ENCODE measurements at places on chromosomes 7 and 10.

GRCh38 chr7:78472519-78472918 lies 673.9 kb downstream of the PHTF2 start:
- no peak for DNase-seq

- no peak for DNase-seq
Observed at GRCh38 chr10:101969412-101969922, 86.5 kb downstream of the ARMH3 start.

DNA sequence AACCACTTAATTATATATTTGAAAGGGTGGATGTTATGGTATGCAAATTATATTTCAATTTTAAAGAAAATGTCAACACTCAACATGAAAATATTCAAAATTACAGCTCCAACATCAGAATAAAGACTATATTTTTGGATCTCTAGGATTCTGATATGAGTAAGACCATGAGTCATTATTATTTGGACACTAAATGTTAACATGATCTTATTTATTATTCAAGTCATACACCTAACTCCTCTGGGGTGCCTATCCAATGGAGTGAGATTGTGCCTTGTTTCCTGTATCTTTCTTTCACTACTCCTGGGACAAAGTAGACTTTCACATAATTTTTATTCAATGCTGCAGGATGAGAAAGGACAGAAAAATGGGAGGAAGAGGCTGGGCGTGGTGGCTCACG lies 135.2 kb upstream of the PRSS1 start:
- no peak for DNase-seq

DNA sequence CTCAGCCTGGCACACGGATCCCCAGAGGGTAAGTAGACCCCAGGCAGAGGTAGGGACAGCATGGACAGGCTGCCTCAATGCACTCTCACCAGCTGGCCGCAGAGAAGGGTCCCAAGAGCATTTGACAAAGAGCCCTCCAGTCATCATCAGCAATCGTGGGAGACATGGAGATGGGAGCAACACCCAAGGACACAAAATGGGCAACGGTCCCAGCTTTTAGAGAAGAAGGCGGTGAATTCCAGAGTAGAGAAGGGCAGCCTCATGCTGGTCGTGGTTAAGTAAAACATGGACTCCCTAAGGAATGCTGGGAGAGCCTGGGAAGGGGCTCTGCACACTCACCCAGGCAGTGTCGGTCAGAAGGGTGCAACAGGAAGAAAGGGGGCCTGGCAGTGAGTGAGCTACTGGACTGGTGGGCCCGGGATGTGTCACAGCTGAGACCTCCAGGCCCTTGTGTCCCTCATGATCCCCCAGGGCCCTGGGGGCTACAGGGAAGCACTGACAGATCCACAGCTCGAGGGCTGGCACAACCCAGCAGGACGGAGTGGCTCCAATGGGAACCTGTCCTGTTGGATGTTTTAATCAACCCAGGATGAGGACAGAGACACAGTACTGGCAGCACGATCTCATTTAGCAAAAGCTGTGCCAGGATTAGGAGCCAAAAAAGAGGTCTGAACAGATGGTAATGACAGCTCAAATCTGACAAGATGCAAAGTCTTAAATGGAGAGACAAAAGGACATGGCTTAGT lies 147.1 kb downstream of the NEURL1 start:
- no peak for DNase-seq

- no peak for DNase-seq
Observed at GRCh38 chr7:81231301-81231838, 312.5 kb upstream of the SEMA3C start.

- DNase-seq = no peak
Observed at GRCh38 chr7:44764081-44764480, 15.4 kb downstream of the ZMIZ2 start.
